ENCODE measurements at places on chromosomes 2 and 18.
A peak's percentile ranks its signal among the peaks of the same experiment; 100 is the strongest.

DNA sequence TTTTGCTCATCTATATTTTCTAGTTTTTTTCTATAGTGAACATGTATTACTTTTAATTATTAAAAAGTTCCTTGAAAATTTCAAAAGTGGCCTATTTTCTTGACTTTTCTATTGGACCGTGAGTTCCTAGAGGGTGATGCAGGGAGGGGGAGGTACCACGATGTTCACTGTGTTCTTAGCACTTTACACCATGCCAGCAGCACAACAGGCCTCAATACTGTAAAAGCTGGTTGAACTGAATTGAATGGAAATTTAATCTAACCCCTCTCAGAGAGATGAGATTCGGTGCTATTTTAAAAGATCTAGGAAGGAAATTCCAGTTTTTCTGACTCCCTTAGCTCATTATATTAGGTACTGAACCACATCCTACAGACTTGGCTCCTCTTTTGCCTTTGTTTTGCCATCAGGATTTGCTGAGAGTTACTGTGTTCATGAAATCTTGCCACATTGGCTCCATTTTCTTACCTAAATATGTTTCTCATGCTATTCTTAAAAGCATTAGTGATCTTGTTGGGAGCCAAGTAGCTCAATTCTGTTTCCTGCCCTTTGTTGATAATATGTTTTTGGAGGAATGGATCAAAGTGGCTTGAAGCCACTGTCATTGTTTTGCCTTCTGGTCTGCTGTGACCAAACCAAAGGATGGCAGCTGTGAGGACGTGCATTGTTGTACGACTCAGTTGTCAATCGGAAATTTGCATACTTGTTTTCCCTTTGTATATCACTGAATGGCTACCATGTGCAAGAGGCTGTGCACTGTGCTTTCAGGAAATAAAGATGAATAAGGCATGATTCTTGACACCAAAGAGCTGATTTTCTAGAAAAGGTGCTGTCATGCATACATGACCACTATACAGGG, 25.3 kb downstream of the MYO1B start:
- H3K27ac ChIP-seq: no peak overlapping the region
- DNase-seq: no peak
- no peaks in the 10 kb centered on the region for H3K36me3 ChIP-seq
- no peak overlapping the region for H3K4me3 ChIP-seq
- H3K27me3 ChIP-seq: no peaks in the 10 kb centered on the region

GRCh38 chr2:37561615-37562569, 109.5 kb downstream of the CDC42EP3 start:
- peak; percentile 75 for DNase-seq
- H3K27ac ChIP-seq: peak overlapping the region; percentile 85
- H3K27me3 ChIP-seq: no peaks in the 10 kb centered on the region
- H3K4me1 ChIP-seq: peaks cover 22% of the 10 kb centered on the region
- no peak overlapping the region for H3K4me3 ChIP-seq

- no peak overlapping the region for H3K27ac ChIP-seq
- no peaks in the 10 kb centered on the region for H3K36me3 ChIP-seq
- H3K4me1 ChIP-seq: no peaks in the 10 kb centered on the region
- H3K27me3 ChIP-seq: peaks cover 26% of the 10 kb centered on the region
These were observed 50.7 kb downstream of the RNF152 start for GRCh38 chr18:61842146-61842545.

GRCh38 chr2:219199470-219200211, 6.9 kb upstream of the ZFAND2B start:
- H3K27ac ChIP-seq: no peak overlapping the region
- H3K27me3 ChIP-seq: peaks cover 25% of the 10 kb centered on the region
- H3K36me3 ChIP-seq: no peaks in the 10 kb centered on the region
- no peaks in the 10 kb centered on the region for H3K4me1 ChIP-seq
- no peak for DNase-seq
- H3K4me3 ChIP-seq: no peak overlapping the region

GRCh38 chr2:204081487-204082425, 145.2 kb downstream of the ICOS start:
- H3K27me3 ChIP-seq: peaks cover 60% of the 10 kb centered on the region
- no peaks in the 10 kb centered on the region for H3K4me1 ChIP-seq
- H3K4me3 ChIP-seq: no peak overlapping the region
- no peak for DNase-seq

- H3K27ac ChIP-seq: no peak overlapping the region
- no peak for DNase-seq
- no peaks in the 10 kb centered on the region for H3K4me1 ChIP-seq
These were observed 104.3 kb upstream of the CNGA3 start for GRCh38 chr2:98242003-98242402.

GRCh38 chr2:153584244-153584643, 105.7 kb upstream of the RPRM start:
- no peak for DNase-seq
- H3K27ac ChIP-seq: no peak overlapping the region

- H3K27me3 ChIP-seq: no peaks in the 10 kb centered on the region
- peaks cover 4% of the 10 kb centered on the region for H3K36me3 ChIP-seq
- peaks cover 38% of the 10 kb centered on the region for H3K4me1 ChIP-seq
- H3K4me3 ChIP-seq: no peak overlapping the region
These were observed 190.4 kb downstream of the FMNL2 start for GRCh38 chr2:152525277-152525838.

- no peak overlapping the region for H3K27ac ChIP-seq
- no peak overlapping the region for H3K4me3 ChIP-seq
- no peaks in the 10 kb centered on the region for H3K27me3 ChIP-seq
- no peaks in the 10 kb centered on the region for H3K4me1 ChIP-seq
- no peak for DNase-seq
These were observed 69.5 kb downstream of the GPD2 start for GRCh38 chr2:156505696-156506095.

- H3K36me3 ChIP-seq: peaks cover 6% of the 10 kb centered on the region
- no peaks in the 10 kb centered on the region for H3K4me1 ChIP-seq
- H3K4me3 ChIP-seq: peak overlapping the region; percentile 66
- peak; percentile 24 for DNase-seq
These were observed 775 bp downstream of the SNED1 start for GRCh38 chr2:240998995-240999791.

GRCh38 chr2:64157792-64158191, 13.6 kb upstream of the PELI1 start:
- no peak overlapping the region for H3K4me3 ChIP-seq
- H3K4me1 ChIP-seq: peaks cover 16% of the 10 kb centered on the region
- peaks cover 5% of the 10 kb centered on the region for H3K36me3 ChIP-seq
- no peaks in the 10 kb centered on the region for H3K27me3 ChIP-seq

DNA sequence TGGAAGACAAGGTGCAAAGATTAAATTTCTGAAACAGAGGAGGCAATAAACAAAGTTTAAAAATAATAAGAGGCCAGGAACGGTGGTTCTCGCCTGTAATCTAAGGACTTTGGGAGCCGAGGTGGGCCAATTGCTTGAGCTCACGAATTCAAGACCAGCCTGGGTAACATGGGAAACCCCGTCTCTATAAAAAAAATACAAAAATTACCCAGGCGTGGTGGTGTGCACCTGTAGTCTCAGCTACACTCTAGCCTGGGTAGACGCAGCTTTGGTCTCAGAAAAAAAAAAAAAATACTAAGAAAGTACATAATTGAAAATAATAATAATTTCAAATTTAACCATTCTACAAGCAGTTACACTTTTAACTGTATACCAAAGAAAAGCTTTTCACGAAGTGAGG, 744.6 kb upstream of the POU3F3 start:
- H3K36me3 ChIP-seq: no peaks in the 10 kb centered on the region
- H3K27ac ChIP-seq: no peak overlapping the region
- H3K4me3 ChIP-seq: no peak overlapping the region
- no peaks in the 10 kb centered on the region for H3K27me3 ChIP-seq
- H3K4me1 ChIP-seq: no peaks in the 10 kb centered on the region

DNA sequence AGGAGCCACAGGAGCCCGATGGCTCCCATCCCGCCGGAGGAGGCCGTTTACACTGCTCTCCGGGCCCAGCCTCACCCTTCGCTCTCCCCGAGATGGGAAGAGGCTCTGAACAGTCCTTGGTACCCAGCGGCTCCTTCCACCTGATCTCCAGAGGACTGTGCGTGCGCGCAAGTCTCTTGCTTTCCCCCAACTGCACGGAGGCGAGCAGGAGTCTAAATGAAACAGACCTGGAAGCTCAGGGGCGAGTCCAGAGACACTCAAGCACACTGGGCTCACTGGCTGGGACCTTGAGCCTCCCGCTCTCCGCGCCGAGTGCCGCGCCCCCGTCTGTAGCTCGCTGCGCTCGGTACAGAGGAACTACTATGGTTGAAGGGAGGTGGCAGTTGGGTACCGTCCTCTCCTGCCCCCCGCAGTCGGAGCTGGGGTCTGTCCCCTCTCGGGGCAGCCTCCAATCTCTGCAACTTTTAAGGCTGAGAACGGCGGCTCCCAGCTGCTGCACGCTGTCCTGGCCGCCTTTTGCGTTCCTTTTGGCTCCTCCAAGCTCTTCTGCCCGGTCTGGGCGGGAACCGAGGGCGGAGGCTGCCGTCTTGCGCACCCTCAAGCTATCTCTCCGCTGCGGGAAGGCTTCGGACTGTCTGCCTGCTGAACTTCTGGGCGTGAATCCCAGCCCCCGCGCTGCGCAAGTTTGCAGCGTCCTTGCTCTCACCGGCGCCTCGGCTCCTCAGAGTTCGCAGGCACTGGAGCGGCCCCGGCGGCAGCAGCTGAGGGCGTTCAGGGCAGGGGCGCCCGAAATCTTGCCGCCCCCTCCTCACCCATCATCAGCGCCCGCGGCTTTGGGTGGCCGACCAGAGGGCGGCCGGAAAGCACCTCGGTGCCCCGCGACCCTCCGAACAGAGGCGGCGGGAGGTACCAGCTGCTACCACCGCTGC, 491 bp downstream of the ALK start:
- H3K27me3 ChIP-seq: peaks cover 94% of the 10 kb centered on the region
- H3K36me3 ChIP-seq: peaks cover 5% of the 10 kb centered on the region
- DNase-seq: no peak
- no peak overlapping the region for H3K27ac ChIP-seq

GRCh38 chr2:101748000-101748399, 50.5 kb downstream of the MAP4K4 start:
- H3K36me3 ChIP-seq: peaks cover 33% of the 10 kb centered on the region
- H3K4me1 ChIP-seq: peaks cover 82% of the 10 kb centered on the region
- DNase-seq: no peak
- H3K27me3 ChIP-seq: no peaks in the 10 kb centered on the region
- no peak overlapping the region for H3K4me3 ChIP-seq

GRCh38 chr2:75570948-75571729, 10.4 kb upstream of the EVA1A start:
- H3K27ac ChIP-seq: no peak overlapping the region
- no peaks in the 10 kb centered on the region for H3K4me1 ChIP-seq
- H3K36me3 ChIP-seq: no peaks in the 10 kb centered on the region
- peaks cover 47% of the 10 kb centered on the region for H3K27me3 ChIP-seq
- no peak for DNase-seq
- no peak overlapping the region for H3K4me3 ChIP-seq

DNA sequence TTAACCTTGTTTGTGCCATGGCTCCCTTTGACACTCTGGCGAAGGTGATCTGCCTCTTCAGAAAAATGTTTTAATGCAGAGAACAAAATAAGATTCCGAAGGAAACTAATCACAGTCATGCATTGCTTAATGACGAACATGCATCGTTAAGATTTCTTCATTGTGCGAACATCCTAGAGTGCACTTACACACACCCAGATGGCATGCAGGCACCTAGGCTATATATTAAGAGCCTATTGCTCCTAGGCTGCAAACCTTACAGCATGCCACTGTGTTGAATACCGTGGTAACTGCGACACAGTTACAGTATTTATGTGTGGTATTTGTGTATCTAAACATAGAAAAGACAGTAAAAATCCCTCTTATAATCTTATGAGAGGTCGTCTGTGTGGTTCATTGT, 8.3 kb downstream of the ASAP2 start:
- no peaks in the 10 kb centered on the region for H3K27me3 ChIP-seq
- H3K27ac ChIP-seq: no peak overlapping the region
- peaks cover 66% of the 10 kb centered on the region for H3K4me1 ChIP-seq

DNA sequence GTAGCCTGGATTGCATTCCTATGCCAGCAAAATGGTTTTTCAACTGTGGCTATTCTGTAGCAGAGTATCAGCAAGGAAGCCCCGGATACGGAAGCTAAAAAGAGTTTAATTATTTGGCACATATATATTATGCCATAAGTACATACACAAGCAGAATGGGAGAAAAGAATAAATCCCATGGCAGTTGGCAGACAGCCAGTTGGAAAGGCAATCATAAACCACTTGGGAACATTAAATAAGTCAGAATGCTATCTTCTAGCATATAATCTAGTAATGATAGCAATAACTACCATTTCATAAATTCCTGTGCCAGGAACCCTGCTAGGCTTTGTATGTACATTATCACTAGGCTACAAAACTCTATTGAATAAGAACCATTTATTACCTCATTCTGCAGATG, 26.0 kb downstream of the GALNT5 start:
- DNase-seq: no peak
- H3K27ac ChIP-seq: no peak overlapping the region
- no peaks in the 10 kb centered on the region for H3K27me3 ChIP-seq
- H3K4me3 ChIP-seq: no peak overlapping the region
- H3K4me1 ChIP-seq: peaks cover 8% of the 10 kb centered on the region

- H3K4me1 ChIP-seq: peaks cover 22% of the 10 kb centered on the region
- no peak overlapping the region for H3K27ac ChIP-seq
- DNase-seq: no peak
- H3K36me3 ChIP-seq: peaks cover 5% of the 10 kb centered on the region
- no peak overlapping the region for H3K4me3 ChIP-seq
- H3K27me3 ChIP-seq: no peaks in the 10 kb centered on the region
These were observed 58.9 kb upstream of the ZNF516 start for GRCh38 chr18:76553715-76554546.

GRCh38 chr2:101855776-101856175, 136.0 kb upstream of the IL1R2 start:
- no peak for DNase-seq
- H3K4me1 ChIP-seq: peaks cover 13% of the 10 kb centered on the region
- H3K27ac ChIP-seq: no peak overlapping the region
- H3K36me3 ChIP-seq: peaks cover 26% of the 10 kb centered on the region

GRCh38 chr2:218406209-218406948, 6.7 kb downstream of the CTDSP1 start:
- DNase-seq: peak; percentile 97
- H3K4me1 ChIP-seq: peaks cover 31% of the 10 kb centered on the region
- H3K4me3 ChIP-seq: peak overlapping the region; percentile 70

GRCh38 chr18:9091066-9091476, 11.4 kb upstream of the NDUFV2 start:
- peaks cover 37% of the 10 kb centered on the region for H3K4me1 ChIP-seq
- peaks cover 13% of the 10 kb centered on the region for H3K36me3 ChIP-seq
- DNase-seq: no peak
- no peak overlapping the region for H3K4me3 ChIP-seq
- H3K27ac ChIP-seq: no peak overlapping the region

- H3K27me3 ChIP-seq: no peaks in the 10 kb centered on the region
- no peak overlapping the region for H3K27ac ChIP-seq
- no peak overlapping the region for H3K4me3 ChIP-seq
- peaks cover 9% of the 10 kb centered on the region for H3K36me3 ChIP-seq
- no peaks in the 10 kb centered on the region for H3K4me1 ChIP-seq
- DNase-seq: no peak
These were observed 2.9 kb downstream of the IL18R1 start for GRCh38 chr2:102358496-102358895.

DNA sequence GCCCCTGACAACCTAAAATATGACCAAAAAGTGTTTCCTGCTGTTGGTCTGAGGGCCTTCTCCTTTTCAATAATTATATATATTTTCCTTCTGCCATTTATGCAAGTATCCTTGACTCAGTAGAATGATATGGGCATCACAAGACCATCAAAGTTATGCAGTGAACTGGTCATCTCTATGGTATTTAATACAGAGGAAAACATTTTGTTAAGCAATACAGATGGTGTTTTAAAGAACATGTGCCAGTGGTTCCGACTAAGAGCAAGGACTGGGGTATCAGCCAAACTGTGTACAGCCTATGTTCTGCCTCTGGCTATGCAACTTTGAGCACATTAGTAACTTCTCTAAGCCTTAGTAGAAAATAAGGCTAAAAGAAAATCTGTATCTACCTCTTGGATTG, 179.0 kb downstream of the TRABD2A start:
- H3K27ac ChIP-seq: no peak overlapping the region
- no peaks in the 10 kb centered on the region for H3K27me3 ChIP-seq
- no peaks in the 10 kb centered on the region for H3K36me3 ChIP-seq
- no peak for DNase-seq
- H3K4me3 ChIP-seq: no peak overlapping the region

Measured in Calu3 (cell line).